Ovary (tissue), 10 donors: ENCODE measurements at places on chromosomes 7 and 10.
A peak's percentile ranks its signal among the peaks of the same experiment; 100 is the strongest.

DNA sequence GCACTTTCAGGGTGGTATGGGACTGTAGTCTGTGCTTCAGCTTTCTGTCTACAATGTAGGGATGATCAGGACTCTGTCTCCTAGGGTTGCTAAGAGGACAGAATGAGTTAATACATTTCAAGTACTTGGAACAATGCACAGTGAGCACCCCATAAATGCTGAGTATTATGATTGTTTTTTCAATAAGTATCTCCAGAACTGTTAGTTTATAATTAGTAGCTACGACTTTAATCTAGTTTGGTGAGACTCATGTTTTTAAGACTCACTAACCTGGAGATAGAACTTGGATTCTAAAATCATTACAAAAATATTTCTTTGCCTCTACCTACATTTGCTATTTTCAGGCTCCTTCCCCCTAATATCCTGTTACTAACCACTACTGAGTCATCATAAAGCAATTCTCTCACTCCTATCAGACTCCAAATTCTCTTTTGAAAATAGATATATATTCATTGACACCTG is 95.3 kb downstream of the CPED1 start:
- H3K4me3 ChIP-seq, result no peak overlapping the region
- H3K27me3 ChIP-seq, result no peaks in the 10 kb centered on the region
- no peak overlapping the region for H3K27ac ChIP-seq
- DNase-seq, result no peak

DNA sequence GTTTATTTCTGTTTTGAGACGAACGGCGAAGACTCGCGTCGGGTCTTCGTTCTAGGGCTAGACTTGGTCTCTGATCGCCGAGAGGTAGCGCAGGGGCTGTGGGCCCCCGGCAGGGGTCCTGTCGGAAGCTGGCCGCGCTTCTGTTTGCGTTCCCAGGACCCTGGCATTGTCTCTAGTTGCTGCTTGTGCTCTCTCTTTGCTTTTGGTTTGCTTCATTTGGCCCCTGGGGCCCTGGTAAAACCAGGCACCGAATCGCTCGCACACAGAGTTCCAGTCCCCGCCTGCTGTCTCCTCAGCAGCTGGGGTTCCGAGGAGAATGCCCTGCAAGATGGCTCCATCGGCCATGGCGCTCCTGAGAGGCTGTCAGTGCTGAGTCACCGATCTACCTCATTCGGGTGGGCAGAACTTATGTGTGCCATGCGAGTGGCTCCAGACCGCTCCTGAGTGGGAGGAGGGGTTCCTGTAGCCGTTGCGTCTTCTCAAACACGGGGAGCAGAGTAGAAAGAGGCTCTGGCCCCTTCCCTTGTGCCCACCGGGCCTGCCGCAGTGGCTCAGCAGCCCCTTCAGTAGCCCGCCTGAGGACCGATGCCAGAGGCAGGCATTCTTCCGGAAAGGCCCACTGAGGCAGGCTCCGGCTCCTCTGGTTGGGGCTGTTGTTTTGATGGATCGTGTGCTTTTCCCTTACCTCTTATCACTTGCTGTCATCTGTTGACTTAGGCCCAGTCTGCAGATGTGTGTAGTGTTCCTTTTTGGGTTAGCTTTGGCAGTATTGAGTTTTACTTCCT is 826 bp downstream of the CHPF2 start:
- peaks cover 7% of the 10 kb centered on the region for H3K4me1 ChIP-seq
- no peak for DNase-seq
- H3K36me3 ChIP-seq, result no peaks in the 10 kb centered on the region
- no peaks in the 10 kb centered on the region for H3K27me3 ChIP-seq
- H3K4me3 ChIP-seq, result peak overlapping the region; percentile 96
- peak overlapping the region; percentile 21 for H3K27ac ChIP-seq

GRCh38 chr10:128432423-128432822 is 306.2 kb upstream of the MKI67 start:
- H3K4me3 ChIP-seq, result no peak overlapping the region
- no peaks in the 10 kb centered on the region for H3K27me3 ChIP-seq
- DNase-seq, result no peak
- H3K27ac ChIP-seq, result no peak overlapping the region
- H3K36me3 ChIP-seq, result no peaks in the 10 kb centered on the region
- H3K4me1 ChIP-seq, result no peaks in the 10 kb centered on the region

DNA sequence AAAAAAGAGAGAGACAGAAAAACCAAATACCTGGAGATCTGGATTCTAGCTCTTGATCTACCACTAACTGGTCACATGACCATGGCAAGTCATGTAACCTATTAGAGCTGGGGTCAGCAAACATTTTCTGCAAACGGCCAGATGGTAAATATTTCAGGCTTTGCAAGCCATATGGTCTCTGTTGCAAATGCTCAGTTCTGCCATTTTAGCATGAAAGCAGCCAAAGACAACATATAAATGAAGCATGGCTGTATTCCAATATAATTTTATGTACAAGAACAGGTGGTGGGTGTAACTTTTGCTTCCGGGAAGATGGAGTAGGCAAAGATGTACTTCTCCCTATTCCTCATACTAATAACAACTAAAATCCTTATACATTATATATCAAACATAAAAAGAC is 6.7 kb downstream of the FRA10AC1 start:
- DNase-seq, result no peak
- peaks cover 1% of the 10 kb centered on the region for H3K4me1 ChIP-seq
- no peak overlapping the region for H3K4me3 ChIP-seq
- no peaks in the 10 kb centered on the region for H3K36me3 ChIP-seq

DNA sequence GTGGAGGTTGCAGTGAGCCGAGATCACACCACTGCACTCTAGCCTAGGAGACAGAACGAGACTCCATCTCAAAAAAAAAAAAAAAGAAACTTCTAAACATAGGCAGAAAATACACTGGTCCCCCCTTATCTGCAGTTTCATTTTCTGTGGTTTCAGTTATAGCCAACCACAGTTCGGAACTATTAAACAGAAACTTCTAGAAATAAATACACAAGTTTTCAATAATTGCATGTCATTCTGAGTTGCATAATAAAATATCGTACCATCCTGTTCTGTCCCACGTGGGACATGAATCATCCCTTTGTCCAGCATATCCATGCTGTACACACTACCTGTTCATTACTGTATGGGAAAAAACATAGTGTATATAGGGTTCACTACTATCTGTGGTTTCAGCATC is 8.0 kb downstream of the XRCC2 start:
- no peak overlapping the region for H3K27ac ChIP-seq
- H3K36me3 ChIP-seq, result no peaks in the 10 kb centered on the region
- no peak overlapping the region for H3K4me3 ChIP-seq
- no peaks in the 10 kb centered on the region for H3K4me1 ChIP-seq
- DNase-seq, result no peak

DNA sequence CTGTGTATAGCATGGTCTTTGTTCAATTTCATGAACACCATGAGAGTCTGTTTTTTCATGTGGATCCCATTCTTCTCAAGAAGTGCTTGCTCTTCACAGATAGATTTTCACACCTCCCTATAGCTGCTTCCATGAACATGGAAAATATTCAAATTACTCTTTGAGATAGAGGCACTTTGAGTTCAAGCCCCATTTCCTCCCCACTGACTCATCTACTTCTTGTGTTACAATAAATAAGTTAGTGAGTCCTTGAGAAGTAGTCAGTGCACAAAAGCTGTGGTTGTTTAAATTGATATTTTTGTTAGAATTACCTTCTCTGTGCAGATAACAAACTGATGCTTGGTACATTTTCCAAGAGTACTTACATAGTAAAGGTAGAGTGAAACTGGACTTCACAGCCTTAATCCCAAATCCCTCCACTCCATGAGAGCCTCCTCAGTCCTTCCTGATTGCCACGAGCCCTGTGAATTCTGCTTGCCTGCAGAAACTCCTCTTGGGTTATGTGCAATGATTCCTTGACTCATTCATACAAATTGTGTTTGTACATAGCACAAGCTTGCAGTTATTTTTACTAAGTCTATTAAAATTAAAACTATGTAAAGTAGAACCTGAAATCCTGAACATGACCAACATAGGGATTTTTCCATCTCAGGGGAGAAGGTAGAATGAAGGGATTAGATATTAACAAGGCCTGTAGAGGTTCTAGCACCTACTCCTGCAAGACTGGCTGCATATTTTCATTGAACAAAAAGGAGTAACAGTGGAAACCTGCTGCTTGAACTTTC is 496.2 kb downstream of the TNS3 start:
- DNase-seq, result no peak
- H3K36me3 ChIP-seq, result no peaks in the 10 kb centered on the region
- H3K27ac ChIP-seq, result no peak overlapping the region
- no peaks in the 10 kb centered on the region for H3K27me3 ChIP-seq
- H3K4me3 ChIP-seq, result no peak overlapping the region

DNA sequence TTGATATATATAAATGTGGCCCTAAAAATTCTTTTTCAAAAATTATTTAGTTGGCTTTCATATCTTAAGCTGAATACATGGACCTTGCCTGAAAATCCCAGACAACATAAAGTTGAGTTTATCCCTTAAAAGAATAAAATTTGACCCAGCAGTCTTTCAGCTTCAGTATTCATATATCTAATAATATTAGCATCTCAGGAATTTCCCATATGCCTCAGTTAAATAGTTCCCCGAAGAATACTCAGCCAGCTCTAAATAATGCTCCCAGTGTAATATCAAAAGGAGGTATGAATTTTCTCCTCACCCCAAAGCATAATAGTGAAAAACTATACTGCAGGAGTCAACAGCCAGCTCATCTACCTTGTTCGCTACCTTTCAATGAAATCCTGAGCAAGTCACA is 145.9 kb downstream of the CTNNA3 start:
- H3K27me3 ChIP-seq, result no peaks in the 10 kb centered on the region
- no peak overlapping the region for H3K4me3 ChIP-seq
- no peak for DNase-seq
- H3K36me3 ChIP-seq, result no peaks in the 10 kb centered on the region
- no peak overlapping the region for H3K27ac ChIP-seq

DNA sequence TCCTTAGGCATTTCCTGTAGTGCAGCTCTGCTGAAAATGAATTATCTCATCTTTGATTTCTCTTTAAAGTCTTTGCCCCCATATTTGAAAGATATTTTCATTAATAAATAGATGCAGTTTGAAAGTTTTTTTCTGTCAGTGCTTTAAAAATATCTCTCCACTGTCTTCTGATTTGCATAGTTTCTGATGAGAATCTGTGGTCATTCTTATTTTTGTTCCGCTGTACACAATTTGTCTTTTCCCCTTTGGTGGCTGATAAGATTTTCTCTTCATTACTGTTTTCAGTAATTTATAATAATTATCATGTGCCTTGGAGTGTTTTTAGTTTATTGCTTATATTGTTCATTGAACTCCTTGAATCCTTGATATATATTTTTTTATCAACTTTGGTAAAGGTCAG is 7.0 kb upstream of the GHRHR start:
- no peaks in the 10 kb centered on the region for H3K4me1 ChIP-seq
- no peak overlapping the region for H3K4me3 ChIP-seq
- no peak overlapping the region for H3K27ac ChIP-seq

- H3K36me3 ChIP-seq, result no peaks in the 10 kb centered on the region
- no peak for DNase-seq
- no peaks in the 10 kb centered on the region for H3K27me3 ChIP-seq
These were observed 373.1 kb downstream of the DPP6 start for GRCh38 chr7:154425271-154425670.

GRCh38 chr10:110456046-110456445 is 41.7 kb upstream of the DUSP5 start:
- H3K27me3 ChIP-seq, result no peaks in the 10 kb centered on the region
- H3K4me1 ChIP-seq, result peaks cover 2% of the 10 kb centered on the region
- no peak overlapping the region for H3K4me3 ChIP-seq
- no peaks in the 10 kb centered on the region for H3K36me3 ChIP-seq
- no peak for DNase-seq
- H3K27ac ChIP-seq, result no peak overlapping the region

- H3K27me3 ChIP-seq, result no peaks in the 10 kb centered on the region
- no peak overlapping the region for H3K27ac ChIP-seq
- no peak overlapping the region for H3K4me3 ChIP-seq
- no peaks in the 10 kb centered on the region for H3K36me3 ChIP-seq
- no peak for DNase-seq
These were observed 124.4 kb downstream of the ZNF33B start for GRCh38 chr10:42513921-42514320.

DNA sequence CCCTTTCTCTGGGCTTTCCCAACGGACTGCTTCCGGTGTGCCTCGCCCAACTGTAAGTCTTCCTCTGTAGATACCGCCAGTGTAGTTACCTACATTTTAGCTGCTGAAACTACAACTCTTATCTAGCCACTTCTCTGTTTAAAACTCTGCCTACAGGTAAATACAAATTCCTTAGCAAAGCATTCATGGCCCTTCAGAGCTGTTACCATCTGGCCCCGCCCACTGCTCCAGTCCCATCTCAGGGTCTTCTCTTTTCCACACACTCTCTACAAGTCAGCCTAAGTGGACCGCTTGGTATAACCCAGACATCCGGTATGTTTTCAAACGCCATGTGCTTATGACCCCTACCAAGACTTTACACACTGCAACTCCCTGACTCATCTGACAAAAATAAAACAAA is 41.0 kb upstream of the LAMB4 start:
- H3K4me3 ChIP-seq, result no peak overlapping the region
- no peaks in the 10 kb centered on the region for H3K36me3 ChIP-seq
- H3K27me3 ChIP-seq, result no peaks in the 10 kb centered on the region
- H3K27ac ChIP-seq, result no peak overlapping the region
- no peak for DNase-seq
- H3K4me1 ChIP-seq, result no peaks in the 10 kb centered on the region

DNA sequence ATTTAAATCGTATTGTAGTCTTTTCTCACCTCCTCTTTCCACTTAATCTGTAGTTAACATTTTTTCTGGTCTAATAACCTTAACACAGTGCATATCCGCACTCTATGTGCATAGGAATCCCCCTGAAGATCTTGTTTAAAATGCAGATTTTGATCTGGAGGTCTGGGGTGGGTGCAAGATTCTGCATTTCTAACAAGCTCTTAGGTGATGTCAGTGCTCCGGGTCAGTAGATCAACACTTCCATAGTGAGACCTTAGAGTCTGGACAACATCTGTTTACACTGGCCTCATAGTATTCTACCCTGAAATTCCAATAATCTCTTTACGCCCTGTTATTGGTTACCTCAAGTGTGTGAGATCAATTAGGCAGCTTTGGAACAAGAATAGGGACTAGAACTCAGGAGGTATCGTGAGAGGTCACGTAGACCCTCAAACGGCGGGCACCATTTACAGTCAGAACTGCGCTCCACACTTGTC is 434 bp upstream of the PLEKHA8 start:
- H3K36me3 ChIP-seq, result no peaks in the 10 kb centered on the region
- H3K4me3 ChIP-seq, result peak overlapping the region; percentile 62
- peaks cover 15% of the 10 kb centered on the region for H3K4me1 ChIP-seq
- peak overlapping the region; percentile 82 for H3K27ac ChIP-seq

- H3K36me3 ChIP-seq, result no peaks in the 10 kb centered on the region
- peaks cover 2% of the 10 kb centered on the region for H3K4me1 ChIP-seq
- no peak overlapping the region for H3K4me3 ChIP-seq
- no peaks in the 10 kb centered on the region for H3K27me3 ChIP-seq
These were observed 44.6 kb downstream of the PHTF2 start for GRCh38 chr7:77843194-77843593.

- H3K4me1 ChIP-seq, result no peaks in the 10 kb centered on the region
- H3K36me3 ChIP-seq, result no peaks in the 10 kb centered on the region
- H3K27ac ChIP-seq, result no peak overlapping the region
- no peak overlapping the region for H3K4me3 ChIP-seq
- H3K27me3 ChIP-seq, result no peaks in the 10 kb centered on the region
- DNase-seq, result no peak
These were observed 199.9 kb upstream of the GRB10 start for GRCh38 chr7:50982626-50983025.
